Forelimb muscle (tissue), 1 donor: ENCODE measurements at places on chromosomes 12 and 14. TPM values are rescaled to one million over a fixed set of nuclear protein-coding genes. Genes with fewer than 3 reads are reported as not detected.

The SDSL gene
- 1.3 TPM for polyA plus RNA-seq

The SLC39A9 gene
- polyA plus RNA-seq: 27.7 TPM

The GLRX5 gene
- 48.6 TPM for polyA plus RNA-seq

The SLC2A14 gene
- polyA plus RNA-seq: 0.47 TPM

The STAT6 gene
- polyA plus RNA-seq: 32.2 TPM

The INHBE gene
- 3.8 TPM for polyA plus RNA-seq

The SAMD15 gene
- 0.22 TPM for polyA plus RNA-seq

The EP400 gene
- polyA plus RNA-seq: 21.2 TPM

The ZDHHC22 gene
- 0.87 TPM for polyA plus RNA-seq

The GLIPR1L1 gene
- 0.20 TPM for polyA plus RNA-seq

The KRT3 gene
- not detected for polyA plus RNA-seq

The CAPZA3 gene
- polyA plus RNA-seq: not detected

The DPY19L2 gene
- polyA plus RNA-seq: 10.4 TPM

The VWF gene
- 41.9 TPM for polyA plus RNA-seq
